GM23248 (cell line): ENCODE measurements at places on chromosomes 4 and X. TPM values are rescaled to one million over a fixed set of nuclear protein-coding genes. Genes with fewer than 3 reads are reported as not detected.

MAGEB1 gene
- not detected in 2 replicates for total RNA-seq

GABRG1 gene
- total RNA-seq, result not detected in 2 replicates

KLKB1 gene
- total RNA-seq, result not detected in 2 replicates

GPR34 gene
- not detected in 2 replicates for total RNA-seq

HTN3 gene
- not detected in 2 replicates for total RNA-seq

RADX gene
- total RNA-seq, result 1.3 and 2.1 TPM in 2 replicates

PNPLA4 gene
- 3.0 and 10.7 TPM in 2 replicates for total RNA-seq

HPGDS gene
- total RNA-seq, result not detected in 2 replicates

CXCL3 gene
- total RNA-seq, result not detected in 2 replicates

ZNF185 gene
- total RNA-seq, result 4.5 and 7.2 TPM in 2 replicates

SCOC gene
- total RNA-seq, result 92.4 and 104 TPM in 2 replicates

SGMS2 gene
- total RNA-seq, result 116 and 165 TPM in 2 replicates

RBMXL3 gene
- not detected in 2 replicates for total RNA-seq

RIPPLY1 gene
- total RNA-seq, result not detected in 2 replicates

C4orf46 gene
- total RNA-seq, result 12.4 and 19.5 TPM in 2 replicates

POU4F2 gene
- not detected in 2 replicates for total RNA-seq

P2RY4 gene
- total RNA-seq, result not detected in 2 replicates

TMSB15B gene
- 0.63 and 1.4 TPM in 2 replicates for total RNA-seq

NDUFC1 gene
- 23.0 and 38.0 TPM in 2 replicates for total RNA-seq

ARX gene
- total RNA-seq, result not detected in 2 replicates

NUDT10 gene
- 1.9 TPM in 1 of 2 replicates, not detected in the other for total RNA-seq

ZMYM3 gene
- 14.7 and 14.8 TPM in 2 replicates for total RNA-seq

BEX4 gene
- 0.54 and 2.4 TPM in 2 replicates for total RNA-seq

MAOA gene
- total RNA-seq, result 0.76 TPM in 1 of 2 replicates, not detected in the other

PAGE4 gene
- not detected in 2 replicates for total RNA-seq

TMEM187 gene
- total RNA-seq, result 7.6 and 9.9 TPM in 2 replicates

UBQLN2 gene
- total RNA-seq, result 11.4 and 11.9 TPM in 2 replicates

TRPC5OS gene
- not detected in 2 replicates for total RNA-seq
